Type B pancreatic cell (in vitro differentiated cells): ENCODE measurements at places on chromosomes 2 and 18. TPM values are rescaled to one million over a fixed set of nuclear protein-coding genes. Genes with fewer than 3 reads are reported as not detected.

- no peak for DNase-seq
- H3K4me1 ChIP-seq = no peaks in the 10 kb centered on the region
- H3K27me3 ChIP-seq = peaks cover 8% of the 10 kb centered on the region
- H3K27ac ChIP-seq = no peak overlapping the region
- H3K36me3 ChIP-seq = no peaks in the 10 kb centered on the region
- no peak overlapping the region for H3K4me3 ChIP-seq
These were observed 282.9 kb downstream of the DYSF start for GRCh38 chr2:71736091-71736861.

DNA sequence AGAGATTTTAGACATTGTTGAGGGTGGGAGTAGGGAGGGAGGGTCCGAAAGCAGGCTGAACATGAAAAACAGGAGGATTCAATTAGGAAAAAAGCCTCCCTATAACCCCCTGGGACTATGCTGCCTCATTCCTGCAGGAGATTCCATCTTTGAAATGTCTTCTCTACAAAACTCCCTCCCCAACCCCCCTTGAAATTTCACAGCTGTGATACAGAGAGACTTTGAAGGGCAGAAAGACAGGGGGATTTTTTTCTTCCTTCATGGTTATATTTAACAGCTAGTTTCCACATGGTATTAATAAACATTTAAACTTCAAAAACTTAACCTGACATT, 57.6 kb downstream of the TRIB2 start:
- H3K27ac ChIP-seq = no peak overlapping the region
- DNase-seq = no peak
- no peaks in the 10 kb centered on the region for H3K36me3 ChIP-seq
- peak overlapping the region; percentile 26 for H3K4me3 ChIP-seq

- no peak overlapping the region for H3K27ac ChIP-seq
- no peak for DNase-seq
- H3K4me1 ChIP-seq = no peaks in the 10 kb centered on the region
- H3K4me3 ChIP-seq = no peak overlapping the region
These were observed 57.2 kb downstream of the FAM171B start for GRCh38 chr2:186751078-186751477.

- H3K36me3 ChIP-seq = no peaks in the 10 kb centered on the region
- H3K4me3 ChIP-seq = no peak overlapping the region
- H3K27me3 ChIP-seq = no peaks in the 10 kb centered on the region
- no peak overlapping the region for H3K27ac ChIP-seq
- DNase-seq = no peak
- peaks cover 9% of the 10 kb centered on the region for H3K4me1 ChIP-seq
These were observed 167.7 kb downstream of the TDRD15 start for GRCh38 chr2:21291426-21291825.

GRCh38 chr2:62740221-62740620, 34.7 kb downstream of the EHBP1 start:
- no peak for DNase-seq
- H3K27me3 ChIP-seq = no peaks in the 10 kb centered on the region
- no peak overlapping the region for H3K27ac ChIP-seq
- no peaks in the 10 kb centered on the region for H3K36me3 ChIP-seq
- H3K4me1 ChIP-seq = peaks cover 35% of the 10 kb centered on the region

DNA sequence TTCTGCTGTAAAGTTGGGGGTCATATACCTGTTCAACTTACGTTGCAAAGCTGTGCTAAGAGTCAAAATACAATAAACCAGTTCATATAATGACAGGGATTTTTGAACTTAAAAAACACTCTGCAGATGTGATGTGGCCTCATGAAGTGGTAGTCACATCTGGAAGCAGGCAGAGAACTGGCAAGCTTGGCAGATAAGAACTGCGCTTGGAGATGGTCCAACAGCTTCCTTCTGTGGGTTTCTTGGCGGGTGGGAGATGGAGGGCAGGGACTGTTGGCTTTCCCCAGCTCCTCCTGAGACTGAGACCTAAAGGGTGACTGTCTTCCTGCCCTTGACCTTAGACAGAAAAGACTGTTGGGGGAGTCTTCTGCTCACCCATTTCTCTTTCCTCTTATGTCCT, 140.4 kb downstream of the CTIF start:
- no peak for DNase-seq
- H3K4me1 ChIP-seq = peaks cover 14% of the 10 kb centered on the region
- H3K27me3 ChIP-seq = no peaks in the 10 kb centered on the region
- no peaks in the 10 kb centered on the region for H3K36me3 ChIP-seq
- H3K27ac ChIP-seq = no peak overlapping the region

DNA sequence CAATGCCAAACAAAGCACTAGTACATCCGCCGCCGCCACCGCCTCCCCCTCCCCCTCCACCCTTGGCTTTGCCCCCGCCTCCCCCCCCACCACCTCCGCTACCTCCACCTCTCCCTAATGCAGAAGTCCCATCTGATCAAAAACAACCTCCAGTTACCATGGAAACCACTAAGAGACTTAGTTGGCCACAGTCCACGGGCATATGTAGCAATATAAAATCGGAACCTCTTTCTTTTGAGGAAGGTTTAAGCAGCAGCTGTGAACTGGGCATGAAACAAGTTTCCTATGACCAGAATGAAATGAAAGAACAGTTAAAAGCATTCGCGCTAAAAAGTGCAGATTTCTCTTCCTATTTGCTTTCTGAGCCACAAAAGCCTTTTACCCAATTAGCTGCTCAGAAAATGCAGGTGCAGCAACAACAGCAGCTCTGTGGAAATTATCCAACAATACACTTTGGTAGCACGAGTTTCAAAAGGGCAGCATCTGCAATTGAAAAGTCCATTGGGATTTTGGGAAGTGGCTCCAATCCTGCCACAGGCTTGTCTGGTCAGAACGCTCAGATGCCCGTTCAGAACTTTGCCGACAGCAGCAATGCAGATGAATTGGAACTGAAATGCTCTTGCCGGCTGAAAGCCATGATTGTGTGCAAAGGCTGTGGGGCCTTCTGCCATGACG, 168.0 kb downstream of the ASXL3 start:
- H3K36me3 ChIP-seq = peaks cover 31% of the 10 kb centered on the region
- no peaks in the 10 kb centered on the region for H3K27me3 ChIP-seq
- no peak overlapping the region for H3K27ac ChIP-seq
- H3K4me1 ChIP-seq = peaks cover 12% of the 10 kb centered on the region

- peaks cover 4% of the 10 kb centered on the region for H3K4me1 ChIP-seq
- no peak overlapping the region for H3K4me3 ChIP-seq
- H3K27ac ChIP-seq = no peak overlapping the region
- peaks cover 42% of the 10 kb centered on the region for H3K27me3 ChIP-seq
- DNase-seq = no peak
These were observed 62.3 kb upstream of the BOD1L2 start for GRCh38 chr18:57084331-57085271.

GRCh38 chr18:66510357-66511045, 93.4 kb downstream of the CDH19 start:
- H3K27me3 ChIP-seq = no peaks in the 10 kb centered on the region
- H3K36me3 ChIP-seq = no peaks in the 10 kb centered on the region
- DNase-seq = no peak
- H3K27ac ChIP-seq = peak overlapping the region; percentile 27
- H3K4me3 ChIP-seq = no peak overlapping the region

DNA sequence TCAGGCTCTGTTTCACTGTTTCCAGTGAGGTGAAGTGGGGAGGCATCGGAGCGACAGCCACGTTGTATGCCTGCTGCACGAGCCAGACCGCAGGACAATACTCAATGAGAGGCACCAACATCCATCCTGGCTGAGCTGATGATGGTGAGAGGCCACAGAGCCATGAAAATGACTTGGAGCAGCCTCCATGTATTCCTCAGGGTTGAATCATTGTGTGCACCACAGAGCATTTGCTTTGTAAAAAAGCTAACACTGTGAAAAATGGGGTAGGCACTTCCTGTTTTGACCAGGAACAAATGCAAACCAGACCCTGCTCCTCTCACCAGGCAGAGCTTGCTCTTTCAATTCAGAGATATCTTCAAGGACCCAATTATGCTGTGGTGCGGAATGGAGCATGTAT, 87.2 kb downstream of the LPIN1 start:
- no peaks in the 10 kb centered on the region for H3K36me3 ChIP-seq
- no peak overlapping the region for H3K4me3 ChIP-seq
- DNase-seq = no peak

DNA sequence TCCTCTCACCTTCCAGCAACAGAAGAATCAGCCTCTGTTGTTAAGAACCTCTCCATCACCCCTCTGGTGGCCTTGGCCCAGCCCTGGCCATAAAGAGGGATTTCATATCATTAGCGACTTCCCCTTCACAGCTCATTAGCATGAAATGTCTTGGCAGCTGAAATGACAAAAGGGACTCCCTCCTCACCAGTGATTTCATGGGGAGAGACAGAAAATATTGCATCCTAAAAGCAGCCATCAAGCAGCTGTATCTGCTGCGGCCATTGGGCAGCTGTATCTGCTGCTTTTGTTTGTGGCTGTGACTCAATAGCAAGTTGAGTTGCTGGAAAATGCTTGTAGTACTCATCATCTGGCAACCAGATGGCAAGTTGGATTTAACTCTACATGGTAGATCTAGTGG, 105.9 kb upstream of the RMDN2 start:
- no peaks in the 10 kb centered on the region for H3K36me3 ChIP-seq
- no peaks in the 10 kb centered on the region for H3K4me1 ChIP-seq
- no peak overlapping the region for H3K4me3 ChIP-seq
- H3K27me3 ChIP-seq = no peaks in the 10 kb centered on the region
- no peak overlapping the region for H3K27ac ChIP-seq

GRCh38 chr2:132489150-132489549, 72.5 kb downstream of the GPR39 start:
- no peak overlapping the region for H3K4me3 ChIP-seq
- peak; percentile 76 for DNase-seq
- no peaks in the 10 kb centered on the region for H3K4me1 ChIP-seq
- H3K27ac ChIP-seq = no peak overlapping the region
- peaks cover 7% of the 10 kb centered on the region for H3K27me3 ChIP-seq
- H3K36me3 ChIP-seq = no peaks in the 10 kb centered on the region

GRCh38 chr18:80109676-80110078, 615 bp downstream of the ADNP2 start:
- H3K4me3 ChIP-seq = peak overlapping the region; percentile 86
- DNase-seq = no peak
- peaks cover 28% of the 10 kb centered on the region for H3K4me1 ChIP-seq
- peaks cover 9% of the 10 kb centered on the region for H3K36me3 ChIP-seq

TMEM198 gene
- total RNA-seq = 7.8 and 9.7 TPM in 2 replicates

ARHGEF4 gene
- total RNA-seq = 15.7 and 31.4 TPM in 2 replicates
